OCI-M1 (cell line): ENCODE measurements at places on chromosomes 7 and 10.

DNA sequence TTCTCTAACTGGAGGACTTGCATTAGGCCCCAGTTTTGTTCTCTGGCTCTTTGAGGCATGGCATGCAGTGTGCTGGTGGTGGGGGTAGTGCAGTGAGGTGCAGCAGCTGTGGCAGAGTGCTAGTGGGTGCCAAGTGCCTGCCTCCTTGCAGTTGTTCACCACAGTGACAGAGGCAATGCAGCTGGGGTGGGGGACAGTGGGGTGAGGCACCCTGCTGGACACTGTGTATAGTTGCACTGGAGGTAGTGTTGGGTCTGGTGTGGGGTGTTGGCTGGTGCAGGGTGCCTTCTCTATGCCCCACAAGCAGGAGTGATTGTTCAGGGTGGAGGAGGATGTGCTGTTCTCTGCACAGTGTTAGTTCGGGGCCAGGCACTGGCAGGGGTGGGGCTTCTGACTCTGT, 21.7 kb upstream of the KEL start:
- no peak for DNase-seq

DNA sequence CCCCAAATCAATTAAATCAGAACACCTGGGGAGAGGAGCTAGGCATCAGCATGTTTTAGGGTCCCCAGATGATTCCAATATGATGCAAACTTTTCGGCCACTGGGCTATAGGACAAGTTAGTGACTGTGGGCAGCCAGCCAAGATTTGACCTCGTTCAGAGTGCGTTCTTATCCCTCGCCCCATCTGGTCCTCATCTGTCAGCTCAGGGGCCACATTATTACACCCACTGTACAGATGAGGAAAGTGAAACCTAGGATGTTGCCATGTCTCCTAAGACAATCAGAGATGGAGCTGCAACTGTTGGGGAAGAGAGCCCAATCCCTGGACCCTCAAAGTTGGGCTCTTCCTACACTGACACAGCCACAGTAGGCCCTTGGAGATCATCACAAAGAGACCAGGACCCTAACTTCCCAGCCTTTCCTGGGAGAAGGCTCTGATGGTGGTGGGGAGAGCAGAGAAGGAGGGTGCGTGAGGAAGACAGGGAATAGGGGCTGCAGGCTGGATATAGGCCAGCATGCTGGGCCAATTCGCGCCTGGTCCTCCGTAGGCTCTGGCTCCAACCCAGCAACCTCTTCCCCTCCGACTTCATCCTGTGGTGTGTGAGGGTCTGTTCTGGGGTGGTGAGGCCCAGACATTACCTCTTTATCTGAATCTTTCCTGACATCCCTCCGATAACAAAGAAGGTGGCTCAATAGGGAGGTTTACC, 109.4 kb upstream of the ZMIZ1 start:
- peak; percentile 50 for DNase-seq

GRCh38 chr7:158023157-158023556, 564.5 kb downstream of the PTPRN2 start:
- no peak for DNase-seq

DNA sequence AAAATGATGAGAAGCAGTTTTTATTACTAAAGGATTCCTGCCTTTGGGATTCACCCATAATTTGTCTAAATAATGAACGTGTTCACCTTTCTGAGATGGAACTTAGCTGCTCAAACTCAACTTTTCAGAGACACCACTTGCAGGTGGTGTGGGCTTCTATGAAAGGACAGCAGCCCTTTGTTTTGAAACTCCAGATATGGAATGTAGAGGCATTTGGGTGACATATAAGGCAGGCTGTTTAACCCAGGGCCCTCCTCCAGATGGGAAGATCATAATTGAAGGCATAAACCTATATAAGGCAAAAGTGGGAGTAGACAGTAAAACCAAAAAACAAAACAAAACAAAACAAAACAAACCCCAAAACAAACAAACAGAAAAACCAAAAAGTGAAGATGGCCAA, 11.9 kb upstream of the HUS1 start:
- peak; percentile 33 for DNase-seq

- DNase-seq = no peak
These were observed 221.3 kb upstream of the FRMD4A start for GRCh38 chr10:14552015-14552414.

DNA sequence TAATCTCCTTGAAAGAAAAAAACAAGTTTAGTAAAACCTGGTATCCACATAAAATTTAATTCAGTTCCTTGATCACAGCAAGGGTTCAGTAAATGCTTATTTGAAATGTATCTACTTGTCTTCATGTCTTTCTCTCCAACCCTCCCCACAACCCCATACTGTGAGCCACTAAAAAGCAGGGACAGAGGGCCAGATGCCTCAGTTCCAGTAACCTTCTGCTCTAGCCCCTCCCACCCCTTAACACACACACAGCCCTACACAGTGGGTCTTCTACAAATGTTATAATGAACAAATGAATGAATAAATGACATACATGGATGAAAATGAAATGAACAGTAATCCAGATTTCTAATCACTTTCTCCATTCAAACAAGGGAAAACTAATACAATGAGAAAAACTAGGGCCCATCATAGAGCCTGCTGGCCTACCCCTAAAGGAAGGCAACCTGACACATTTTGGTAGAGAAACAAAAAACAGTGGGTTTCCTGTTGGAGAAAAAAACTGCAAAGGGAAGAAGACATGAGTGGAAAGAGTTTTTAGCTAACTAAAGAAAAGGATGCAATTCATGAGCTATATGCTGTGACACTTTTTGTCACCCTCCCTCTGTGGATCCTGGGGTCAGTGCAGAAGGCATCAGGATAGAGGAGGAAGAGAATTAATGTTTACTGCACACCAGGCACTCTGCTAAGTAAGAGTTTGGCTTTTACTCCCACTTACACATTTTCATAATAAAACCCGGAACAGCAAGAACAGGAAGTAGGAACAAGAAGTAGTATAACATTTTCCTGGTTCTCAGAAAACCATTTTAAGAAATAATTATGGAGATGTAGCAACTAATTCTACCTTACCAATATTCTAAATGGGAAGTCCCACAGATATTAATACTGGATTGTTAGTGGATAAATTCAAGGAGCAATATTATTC, 38.1 kb downstream of the ELMO1 start:
- DNase-seq = peak; percentile 23

DNA sequence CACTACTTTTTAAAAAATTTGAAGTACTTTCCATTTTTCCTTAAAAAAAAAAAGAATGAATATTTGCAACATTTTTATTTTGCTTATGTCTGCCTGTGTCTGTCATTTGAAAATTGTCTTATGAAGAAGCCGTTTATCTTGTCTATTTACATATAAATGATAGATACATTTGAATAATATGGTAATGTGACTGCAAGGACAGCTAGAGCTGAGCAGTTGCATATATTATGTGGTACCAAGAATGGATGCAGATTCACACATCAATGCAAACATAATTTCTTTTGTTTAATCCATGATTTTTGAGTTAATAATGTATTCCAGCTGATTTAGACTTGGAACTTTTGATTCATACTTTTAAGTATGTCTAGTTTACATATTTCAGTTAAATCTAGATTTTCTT, 268.0 kb downstream of the CDK14 start:
- DNase-seq = no peak

DNA sequence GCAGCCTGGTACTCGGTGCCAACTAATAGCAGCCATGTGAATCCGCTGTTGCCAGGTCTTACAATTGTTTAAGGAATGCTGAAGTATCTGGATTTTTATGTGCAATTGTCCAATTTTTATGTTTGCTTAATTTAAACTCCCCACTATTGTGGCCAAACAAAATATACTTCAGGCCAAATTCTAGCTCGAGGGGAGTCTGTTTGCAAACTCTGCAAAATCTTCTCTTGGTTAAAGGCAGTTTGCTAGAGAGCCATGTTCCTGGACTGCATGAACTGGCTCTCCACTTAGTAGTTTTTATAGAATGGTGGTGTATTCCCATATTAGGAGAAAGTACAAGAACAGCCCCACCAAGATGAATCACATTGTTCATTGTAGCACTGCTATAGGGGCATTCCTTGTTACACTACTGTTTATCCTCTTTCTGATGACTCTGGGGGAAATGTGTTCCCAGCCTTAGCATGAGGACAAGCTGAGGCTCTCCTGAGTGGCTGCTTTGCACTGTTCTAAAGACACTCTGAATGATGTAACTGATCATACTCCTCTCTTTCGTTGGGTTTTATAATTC, 178.0 kb upstream of the GLI3 start:
- no peak for DNase-seq

- DNase-seq = peak; percentile 79
These were observed 89.5 kb downstream of the VPS41 start for GRCh38 chr7:38819463-38819862.

- no peak for DNase-seq
These were observed 51.6 kb downstream of the TFPI2 start for GRCh38 chr7:93838966-93839365.

DNA sequence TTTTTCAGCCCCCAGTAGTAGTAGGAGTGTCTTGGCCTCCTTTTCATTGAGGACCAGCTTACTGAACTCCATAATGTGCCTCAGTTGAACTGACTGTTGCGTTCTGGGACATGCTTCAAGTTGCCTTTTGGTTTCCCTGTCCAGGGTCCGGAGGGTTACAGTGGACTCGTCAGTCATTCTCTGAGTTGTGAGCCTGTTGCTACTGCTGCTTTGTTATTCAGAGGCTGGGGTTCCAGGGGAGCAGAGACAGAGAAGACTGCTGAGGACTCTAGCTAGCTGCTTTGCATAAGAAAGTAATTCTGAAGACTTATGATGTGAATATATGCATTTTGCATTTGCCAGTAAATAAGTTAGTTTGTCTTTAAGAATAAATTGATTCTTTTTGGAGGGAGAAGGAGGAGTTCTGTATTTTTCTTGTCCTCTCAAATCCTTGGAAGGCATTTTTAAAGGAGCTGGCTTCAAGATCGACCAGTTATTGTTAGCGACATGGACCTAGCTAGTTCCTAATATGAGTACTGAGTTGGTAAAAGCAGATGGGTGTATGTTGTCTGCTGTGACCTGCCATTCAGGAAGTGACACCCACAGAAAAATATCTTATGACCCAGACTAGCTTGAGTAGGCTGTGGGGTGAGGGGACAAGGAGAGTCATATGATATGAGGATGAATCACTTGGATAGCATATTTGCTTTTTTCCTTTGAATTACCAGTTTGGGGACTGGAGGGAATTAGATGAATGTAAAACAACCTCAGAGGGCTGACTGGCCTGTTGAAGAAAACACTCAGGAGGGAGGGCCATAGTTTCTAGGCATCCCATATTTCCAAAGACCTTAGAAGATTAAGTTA, 8.3 kb downstream of the PI4K2A start:
- DNase-seq = peak; percentile 87

- DNase-seq = no peak
These were observed 309.8 kb downstream of the ADK start for GRCh38 chr10:74460812-74461211.

- peak; percentile 66 for DNase-seq
These were observed 972 bp downstream of the ORC5 start for GRCh38 chr7:104206841-104207240.

GRCh38 chr10:79615577-79615976, 4.8 kb downstream of the SFTPA1 start:
- no peak for DNase-seq

- peak; percentile 18 for DNase-seq
These were observed 95.5 kb downstream of the ZMYND11 start for GRCh38 chr10:230758-231157.

DNA sequence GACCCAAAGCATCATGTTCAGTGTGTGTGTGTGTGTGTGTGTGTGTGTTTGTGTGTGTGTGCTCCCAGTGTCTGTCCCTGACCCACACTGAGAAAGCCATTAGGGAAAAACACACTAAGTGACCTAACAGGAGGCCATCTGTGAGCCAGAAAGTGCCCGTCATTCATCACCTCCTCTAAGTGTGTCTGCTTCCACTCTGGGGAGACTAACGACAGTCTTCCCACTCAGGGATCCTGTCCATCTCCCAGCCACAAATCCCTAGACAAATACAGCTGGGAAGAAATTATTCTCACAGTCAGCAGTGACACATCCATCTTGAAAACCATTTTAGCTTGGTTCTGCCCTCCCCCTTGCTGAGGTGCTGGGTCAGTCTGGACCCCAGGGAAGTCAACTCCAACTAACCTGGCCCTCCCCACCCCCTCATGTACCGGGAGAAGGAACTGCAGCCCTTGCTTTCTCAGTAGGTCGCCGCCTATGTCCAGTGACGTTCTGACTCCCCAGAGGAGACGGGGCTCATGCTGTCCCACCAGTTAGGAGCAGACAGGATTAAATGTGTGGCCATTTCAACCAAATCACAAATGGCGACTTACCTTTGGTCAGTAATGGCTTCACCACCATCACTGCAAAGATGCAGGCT, 296.5 kb upstream of the ZNF32 start:
- DNase-seq = no peak

DNA sequence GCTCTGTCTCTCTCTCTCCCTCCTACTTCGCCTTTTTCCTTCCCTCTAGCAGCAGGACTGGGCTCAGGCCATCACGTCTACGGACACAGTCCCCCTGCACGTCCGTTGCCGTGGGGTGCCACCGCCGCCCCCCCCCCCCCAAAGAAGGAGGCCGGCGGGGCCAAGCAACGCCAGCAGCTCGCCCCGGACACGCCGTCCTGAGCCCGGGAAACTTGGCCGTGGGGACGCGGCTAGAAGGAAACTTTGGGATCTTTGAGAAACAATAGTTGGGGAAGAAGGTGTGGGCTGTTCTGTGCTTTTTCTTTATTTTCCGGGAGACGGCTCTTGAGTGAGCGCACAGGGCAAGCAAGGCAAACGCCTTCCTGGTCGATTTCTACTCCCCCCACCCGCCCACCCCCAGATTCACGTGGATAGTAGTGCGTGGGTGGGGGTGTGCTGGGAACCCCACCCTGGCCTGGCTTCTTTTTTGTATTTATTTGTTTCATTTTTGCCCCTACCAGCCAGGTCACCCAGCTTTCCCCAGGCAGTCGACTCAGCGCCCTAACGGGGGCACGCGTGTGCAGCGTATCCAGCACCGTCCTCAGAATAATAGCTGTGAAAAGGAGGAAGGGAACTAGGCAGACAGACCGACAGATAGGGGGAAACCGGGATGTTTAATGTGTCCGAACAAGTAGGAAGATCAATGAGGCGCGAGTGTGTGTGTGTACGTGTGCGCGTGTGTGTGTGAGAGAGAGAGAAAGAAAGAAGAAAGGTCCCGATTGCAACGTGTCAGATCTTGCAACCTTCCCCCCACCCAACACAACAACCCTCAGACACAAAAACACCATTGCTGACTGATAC, 1.4 kb downstream of the MXI1 start:
- peak; percentile 87 for DNase-seq

- DNase-seq = no peak
These were observed 203.7 kb downstream of the AUTS2 start for GRCh38 chr7:69801729-69802682.

GRCh38 chr7:45181991-45182855, 24.6 kb downstream of the RAMP3 start:
- DNase-seq = no peak

DNA sequence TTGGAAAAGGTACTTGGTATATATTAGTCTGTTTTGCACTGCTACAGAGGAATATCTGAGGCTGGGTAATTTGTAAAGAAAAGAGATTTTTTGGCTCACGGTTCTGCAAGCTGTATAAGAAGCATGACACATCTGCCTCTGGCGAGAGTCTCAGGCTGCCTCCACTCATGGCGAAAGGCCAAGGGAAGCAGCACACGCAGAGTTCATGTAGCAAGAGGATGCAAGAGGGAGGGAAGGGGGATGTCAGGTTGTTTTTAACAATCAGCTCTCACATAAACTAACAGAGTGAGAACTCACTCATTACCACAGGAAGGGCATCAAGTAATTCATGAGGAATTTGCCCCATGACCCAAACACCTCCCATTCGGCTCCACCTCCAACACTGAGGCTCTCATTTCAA, 484.8 kb upstream of the DPP6 start:
- DNase-seq = no peak

GRCh38 chr10:59361663-59362143, 646 bp downstream of the FAM13C start:
- peak; percentile 4 for DNase-seq
